ENCODE measurements at places on chromosomes 1 and 21.

- no peak for DNase-seq
Observed at GRCh38 chr1:52423771-52424170, 19.4 kb downstream of the PRPF38A start.

- DNase-seq, result no peak
Observed at GRCh38 chr1:147808025-147808424, 47.6 kb upstream of the GJA5 start.

DNA sequence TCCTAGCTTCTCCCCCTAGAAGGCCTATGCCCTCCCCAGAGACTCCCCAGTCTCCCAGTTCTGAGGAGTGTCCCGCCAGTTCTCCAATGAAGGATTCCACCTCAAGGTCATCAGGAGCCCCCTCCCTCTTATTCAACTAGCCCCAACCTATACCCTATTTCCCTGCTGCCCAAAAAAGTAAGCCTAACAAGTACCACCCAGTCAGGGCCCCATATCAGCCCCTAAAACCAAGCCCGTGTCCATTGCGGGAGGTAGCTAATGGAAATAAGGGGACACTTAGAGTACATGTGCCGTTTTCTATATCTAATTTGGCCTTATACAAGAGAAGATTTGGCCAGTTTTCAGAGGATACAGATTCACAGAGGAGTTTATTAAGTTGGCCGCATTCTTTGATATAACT is 416.2 kb downstream of the MATN1 start:
- DNase-seq, result no peak

GRCh38 chr1:99657213-99658030 is 11.5 kb downstream of the PALMD start:
- DNase-seq, result no peak

- DNase-seq, result no peak
Observed at GRCh38 chr1:1117469-1117831, 1.6 kb upstream of the C1orf159 start.

DNA sequence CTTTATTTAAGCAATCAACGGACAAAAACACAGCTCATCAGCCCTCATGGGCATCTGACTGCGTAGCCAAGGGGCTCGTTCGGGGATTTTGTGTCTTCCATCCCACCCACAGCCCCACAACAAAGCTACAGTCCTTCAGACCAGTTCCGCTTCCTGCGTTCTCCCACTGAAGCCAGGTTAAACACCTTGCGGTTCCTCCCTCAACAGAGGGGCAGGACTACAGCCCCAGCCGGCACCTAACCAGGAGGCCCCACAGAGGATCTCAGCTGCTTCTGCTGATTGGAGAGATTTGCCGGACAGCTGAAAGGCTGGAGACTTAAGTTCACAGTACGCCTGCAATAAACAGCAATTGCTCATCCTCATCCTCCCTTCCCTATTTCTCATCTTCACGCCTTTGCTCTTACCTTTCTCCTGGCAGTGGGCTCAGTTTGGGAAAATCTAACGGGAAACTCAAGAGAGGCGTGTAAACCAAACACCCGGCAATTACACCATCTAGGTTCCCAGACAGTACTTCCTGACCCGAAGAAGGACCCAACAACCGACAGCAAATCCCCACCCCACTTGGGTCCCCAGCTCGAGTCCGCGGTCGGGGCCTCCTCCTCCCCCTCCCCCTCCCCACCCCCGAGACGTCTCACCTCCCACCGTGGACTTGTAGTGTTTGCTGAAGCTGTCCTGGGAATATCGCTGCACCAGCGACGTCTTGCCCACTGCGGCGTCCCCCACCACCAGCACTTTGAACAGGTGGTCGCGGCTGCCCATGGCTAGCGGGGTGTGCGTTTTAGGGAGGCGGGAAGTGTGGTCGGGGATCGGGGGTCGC is 876 bp downstream of the RAB29 start:
- no peak for DNase-seq

GRCh38 chr1:89260566-89261255 is 11.9 kb downstream of the GBP5 start:
- no peak for DNase-seq

GRCh38 chr1:24692351-24692980 is 49.4 kb downstream of the SRRM1 start:
- DNase-seq, result no peak

DNA sequence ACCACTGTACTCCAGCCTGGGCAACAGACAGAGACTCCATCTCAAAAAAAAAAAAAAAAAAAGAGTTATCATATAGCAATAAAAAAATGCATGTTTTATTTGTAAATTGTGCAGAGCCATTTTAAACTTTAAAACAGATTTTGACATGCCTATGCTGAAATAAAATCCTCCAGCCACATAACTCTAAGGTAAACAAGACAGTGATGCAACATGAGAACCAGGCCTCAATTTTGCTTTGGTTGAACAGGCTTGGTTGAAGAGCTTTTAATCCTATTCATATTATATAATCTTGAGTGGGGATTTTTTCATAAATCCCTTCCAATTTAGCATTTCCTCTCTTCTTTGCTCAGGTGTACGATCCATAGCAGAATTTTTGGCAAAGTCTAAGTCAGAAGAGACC is 26.1 kb downstream of the ARMH1 start:
- DNase-seq, result no peak

GRCh38 chr1:236253918-236254637 is 27.7 kb downstream of the ERO1B start:
- no peak for DNase-seq

- DNase-seq, result no peak
Observed at GRCh38 chr1:38728585-38728908, 131.0 kb downstream of the RRAGC start.

DNA sequence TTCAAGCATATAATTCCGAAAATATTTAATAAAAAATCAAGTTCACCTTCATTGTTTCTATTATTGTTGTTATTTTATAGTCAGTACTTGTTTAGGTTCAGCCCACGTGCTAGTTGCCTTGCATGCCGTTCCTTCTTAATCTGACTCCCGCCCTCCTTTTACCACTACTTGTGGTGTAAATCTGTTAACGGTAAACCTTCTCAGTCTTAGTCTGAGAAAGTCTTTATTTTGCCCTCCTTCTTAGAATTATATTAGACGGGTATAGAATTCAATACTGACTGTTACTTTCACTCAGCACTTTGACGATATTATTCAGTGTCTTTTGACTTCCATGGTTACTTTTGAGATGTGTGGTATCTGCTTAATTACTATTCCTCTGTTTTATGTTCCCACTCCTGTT is 104.8 kb downstream of the RGL1 start:
- DNase-seq, result no peak

- no peak for DNase-seq
Observed at GRCh38 chr1:62826901-62827300, 43.0 kb downstream of the ATG4C start.

DNA sequence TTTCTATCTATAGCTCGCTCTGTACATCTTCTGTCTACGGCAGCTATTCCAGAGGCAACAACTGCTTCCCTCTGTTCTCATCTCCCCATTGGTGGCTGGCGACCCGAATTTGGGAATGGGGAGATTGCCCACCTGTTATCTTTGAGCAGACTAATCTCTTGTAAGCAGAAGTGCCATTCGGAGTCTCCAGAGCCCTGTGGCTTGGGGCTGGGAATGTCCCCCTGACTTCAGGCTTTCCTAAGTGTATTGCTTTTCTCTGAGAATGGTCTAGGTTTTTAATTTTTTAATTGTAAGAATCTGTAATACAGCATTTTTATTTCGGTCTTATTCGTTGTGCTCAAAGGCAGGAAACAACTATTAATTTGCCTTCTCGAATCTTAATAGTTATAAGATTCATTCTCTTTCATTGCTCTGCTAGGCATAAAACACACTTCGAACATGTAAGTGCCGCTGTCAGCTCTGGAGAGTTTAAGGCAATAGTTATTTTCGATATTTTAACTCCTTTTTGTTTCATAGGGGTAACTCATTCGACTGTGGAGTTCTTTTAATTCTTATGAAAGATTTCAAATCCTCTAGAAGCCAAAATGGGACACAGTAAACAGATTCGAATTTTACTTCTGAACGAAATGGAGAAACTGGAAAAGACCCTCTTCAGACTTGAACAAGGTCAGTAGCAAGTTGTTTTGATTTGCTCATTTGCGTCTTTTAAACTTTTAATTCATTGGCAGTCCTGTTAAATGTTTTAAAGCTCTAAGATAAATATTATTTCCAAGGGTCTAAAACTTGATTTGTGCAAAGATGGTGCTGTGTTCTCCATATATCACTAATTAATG is 514 bp downstream of the AGL start:
- no peak for DNase-seq

- DNase-seq, result no peak
Observed at GRCh38 chr1:31315902-31316301, 19.1 kb downstream of the ZCCHC17 start.

DNA sequence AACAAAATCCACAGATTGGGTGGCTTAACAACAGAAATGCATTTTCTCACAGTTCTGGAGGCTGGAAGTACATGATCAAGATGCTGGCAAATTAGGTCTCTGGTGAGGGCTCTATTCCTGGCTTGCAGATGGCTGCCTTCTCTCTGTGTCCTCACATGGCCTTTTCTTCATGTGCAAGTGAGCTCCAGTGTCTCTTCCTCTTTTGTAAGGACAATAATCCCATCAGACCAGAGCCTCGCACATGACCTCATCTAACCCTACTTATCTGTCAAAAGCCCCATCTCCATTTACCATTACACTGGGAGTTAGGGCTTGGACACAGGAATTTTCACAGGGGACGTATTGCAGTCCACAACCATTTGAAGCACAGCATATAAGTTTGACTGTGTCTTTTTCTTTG is 181.6 kb downstream of the NEGR1 start:
- DNase-seq, result no peak

DNA sequence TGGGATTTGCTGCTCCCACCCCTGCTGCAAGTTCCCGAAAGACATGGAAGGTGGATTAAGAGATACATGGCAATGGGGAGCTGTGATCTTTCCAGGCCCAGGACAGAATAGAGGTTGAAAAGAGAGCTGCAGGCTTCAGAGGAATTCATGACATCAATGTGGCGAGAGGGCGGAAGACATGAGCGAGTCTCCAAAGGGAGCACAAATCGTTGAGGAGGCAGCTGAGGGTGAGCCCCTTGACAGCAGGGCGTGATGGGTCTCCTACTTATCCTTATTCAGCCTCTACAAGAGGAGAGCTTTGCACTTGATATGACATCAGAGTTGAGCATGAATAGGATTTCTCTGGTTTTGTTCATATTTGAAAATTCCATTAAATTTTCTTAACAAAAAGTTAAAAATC is 45.5 kb upstream of the TACSTD2 start:
- no peak for DNase-seq

DNA sequence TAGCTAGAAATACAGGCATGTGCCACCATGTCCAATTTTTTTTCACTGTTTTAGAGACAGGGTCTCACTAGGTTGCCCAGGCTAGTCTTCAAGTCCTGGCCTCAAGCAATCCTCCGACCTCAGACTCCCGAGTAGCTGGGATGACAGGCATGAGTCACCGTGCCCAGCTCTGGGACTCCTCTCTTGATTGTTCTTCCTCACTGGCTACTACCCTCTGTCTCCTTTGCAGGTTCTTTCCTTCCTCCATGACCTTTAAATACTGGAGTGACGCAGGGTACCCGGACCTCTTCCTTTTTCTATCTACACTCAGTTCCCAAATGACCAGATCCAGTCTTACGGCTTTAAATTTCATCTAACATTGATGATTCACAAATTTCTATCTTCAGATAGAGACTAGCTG is 34.9 kb downstream of the ASH1L start:
- no peak for DNase-seq

DNA sequence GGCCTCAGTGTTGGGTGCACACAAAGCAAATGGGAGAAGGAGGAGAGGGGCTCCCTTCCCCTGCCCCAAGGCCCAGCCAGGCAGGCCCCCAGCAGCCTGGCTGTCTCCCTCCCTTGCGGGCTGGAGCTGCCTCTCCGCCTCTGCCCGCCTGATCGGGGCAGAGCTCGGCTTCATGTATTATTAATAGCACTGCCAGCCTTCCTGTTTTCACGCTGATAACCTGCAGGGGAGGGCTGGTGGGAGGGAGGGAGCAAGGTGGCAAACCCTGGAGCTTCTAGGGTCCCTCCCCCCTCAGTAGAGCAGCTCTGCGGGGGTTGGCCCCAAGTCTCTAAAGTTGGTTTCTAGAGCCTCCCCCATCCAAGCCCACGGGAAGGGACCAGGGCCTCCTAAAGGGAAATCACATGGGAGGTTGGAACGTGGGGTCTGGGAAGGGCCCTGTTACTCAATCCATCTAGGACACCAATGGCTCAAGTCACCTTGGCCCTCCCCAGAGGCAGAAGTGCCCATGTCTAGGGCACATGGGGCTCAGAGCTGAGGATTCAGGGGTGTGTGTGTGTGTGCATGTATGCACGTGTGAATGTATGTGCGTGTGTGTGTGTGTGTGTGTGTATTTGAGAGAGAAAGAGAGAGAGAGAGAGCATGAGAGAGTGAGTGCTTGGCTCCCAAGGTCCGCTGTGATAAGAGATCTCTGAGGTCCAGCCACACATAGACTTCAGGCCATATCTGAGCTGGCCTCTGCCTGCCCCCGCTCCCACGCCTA is 21.8 kb upstream of the POU3F1 start:
- no peak for DNase-seq

DNA sequence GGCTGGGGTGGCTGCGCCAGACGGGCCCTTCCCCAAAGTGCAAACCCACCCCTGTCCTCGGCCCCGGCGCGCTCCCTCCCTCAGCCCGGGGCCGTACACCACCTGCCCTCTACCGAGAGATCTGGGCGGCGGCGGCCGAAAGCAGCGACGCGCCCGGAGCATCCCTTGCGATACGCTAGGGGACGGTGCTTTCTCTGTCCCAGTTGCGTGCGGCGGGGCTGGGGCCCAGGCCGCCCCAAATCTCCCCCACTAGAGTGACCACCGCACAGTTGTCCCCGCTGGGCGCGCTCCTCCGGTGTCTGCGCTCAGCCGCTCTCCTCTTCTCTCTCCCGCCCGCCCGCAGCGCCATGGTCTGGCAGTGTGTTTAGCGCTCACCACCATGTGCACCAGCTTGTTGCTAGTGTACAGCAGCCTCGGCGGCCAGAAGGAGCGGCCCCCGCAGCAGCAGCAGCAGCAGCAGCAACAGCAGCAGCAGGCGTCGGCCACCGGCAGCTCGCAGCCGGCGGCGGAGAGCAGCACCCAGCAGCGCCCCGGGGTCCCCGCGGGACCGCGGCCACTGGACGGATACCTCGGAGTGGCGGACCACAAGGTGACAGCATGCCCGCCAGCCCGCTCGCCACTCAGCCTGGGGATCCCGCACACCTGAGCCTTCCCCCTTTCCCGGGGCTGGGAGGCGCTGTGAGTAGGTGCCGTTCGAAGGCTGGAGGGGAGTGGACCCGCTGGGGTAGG is 1.0 kb downstream of the ST6GALNAC5 start:
- peak; percentile 78 for DNase-seq

DNA sequence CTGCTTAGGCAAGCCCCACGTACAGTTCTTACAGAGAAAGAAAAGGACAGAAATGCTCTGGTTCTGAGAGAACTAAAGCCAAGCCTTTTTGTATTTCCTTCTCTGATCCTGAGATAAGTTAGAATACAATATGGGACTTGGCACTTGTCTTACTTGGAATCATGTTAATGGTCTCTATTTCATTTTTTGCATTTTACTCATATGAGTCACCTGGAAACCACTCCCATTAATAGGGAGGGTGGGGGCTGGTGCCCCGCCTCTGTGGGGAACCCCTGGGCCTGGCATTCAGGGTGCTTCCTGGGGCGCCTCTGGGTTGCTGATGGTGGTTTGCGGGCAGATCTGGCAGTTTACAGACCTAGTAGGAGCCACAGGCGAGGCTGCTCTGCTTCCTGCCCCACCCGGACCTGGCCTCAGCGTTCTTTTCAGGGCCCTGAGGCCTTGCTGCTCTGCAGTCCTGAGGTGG is 26.7 kb downstream of the TSPAN2 start:
- no peak for DNase-seq

Data from posterior cingulate gyrus (tissue), 11 donors.